ENCODE measurements at places on chromosomes 3 and 15. TPM values are rescaled to one million over a fixed set of nuclear protein-coding genes. Genes with fewer than 3 reads are reported as not detected.

NMNAT3 gene
- total RNA-seq, result 7.4 TPM

CACNA1D gene
- total RNA-seq, result 20.9 TPM

ZBED2 gene
- not detected for total RNA-seq

STRA6 gene
- total RNA-seq, result 4.4 TPM

PLA2G4E gene
- total RNA-seq, result not detected

MST1R gene
- total RNA-seq, result 0.49 TPM

FGF7 gene
- total RNA-seq, result 1.2 TPM

SLC2A2 gene
- total RNA-seq, result not detected

GOLGA8G gene
- not detected for total RNA-seq

RARRES1 gene
- total RNA-seq, result 1.2 TPM

SERINC4 gene
- total RNA-seq, result under 0.01 TPM

LRRN1 gene
- total RNA-seq, result 29.7 TPM

TRPM1 gene
- not detected for total RNA-seq

IGSF10 gene
- 0.74 TPM for total RNA-seq

GPR62 gene
- 0.25 TPM for total RNA-seq

DOCK3 gene
- 49.9 TPM for total RNA-seq

CCDC39 gene
- total RNA-seq, result 0.49 TPM

THRB gene
- total RNA-seq, result 54.1 TPM

MESP1 gene
- 2.0 TPM for total RNA-seq

PSTPIP1 gene
- not detected for total RNA-seq

NUP210 gene
- total RNA-seq, result 7.6 TPM

ADPRH gene
- 0.74 TPM for total RNA-seq

SRGAP3 gene
- 74.3 TPM for total RNA-seq

TRPM7 gene
- total RNA-seq, result 37.9 TPM

C2CD4B gene
- 1.2 TPM for total RNA-seq

GOLGA6L2 gene
- total RNA-seq, result not detected

GABRB3 gene
- total RNA-seq, result 102 TPM

CRYGS gene
- 1.5 TPM for total RNA-seq

SPATA12 gene
- not detected for total RNA-seq

LRRC31 gene
- not detected for total RNA-seq

C3orf62 gene
- 7.4 TPM for total RNA-seq

EPB42 gene
- total RNA-seq, result 1.2 TPM

TNNC1 gene
- 0.49 TPM for total RNA-seq

EFCC1 gene
- 0.25 TPM for total RNA-seq

FEZF2 gene
- total RNA-seq, result 15.2 TPM

GRK7 gene
- 0.25 TPM for total RNA-seq

PTH1R gene
- total RNA-seq, result 0.98 TPM

HRG gene
- not detected for total RNA-seq

ZNF280D gene
- 79.9 TPM for total RNA-seq

NR1D2 gene
- 30.0 TPM for total RNA-seq

PLXNB1 gene
- total RNA-seq, result 50.9 TPM

PAQR9 gene
- 2.0 TPM for total RNA-seq

EID1 gene
- 157 TPM for total RNA-seq

All from temporal lobe (tissue), 4 donors.